ENCODE measurements at places on chromosomes 4 and X. TPM values are rescaled to one million over a fixed set of nuclear protein-coding genes. Genes with fewer than 3 reads are reported as not detected.

DNA sequence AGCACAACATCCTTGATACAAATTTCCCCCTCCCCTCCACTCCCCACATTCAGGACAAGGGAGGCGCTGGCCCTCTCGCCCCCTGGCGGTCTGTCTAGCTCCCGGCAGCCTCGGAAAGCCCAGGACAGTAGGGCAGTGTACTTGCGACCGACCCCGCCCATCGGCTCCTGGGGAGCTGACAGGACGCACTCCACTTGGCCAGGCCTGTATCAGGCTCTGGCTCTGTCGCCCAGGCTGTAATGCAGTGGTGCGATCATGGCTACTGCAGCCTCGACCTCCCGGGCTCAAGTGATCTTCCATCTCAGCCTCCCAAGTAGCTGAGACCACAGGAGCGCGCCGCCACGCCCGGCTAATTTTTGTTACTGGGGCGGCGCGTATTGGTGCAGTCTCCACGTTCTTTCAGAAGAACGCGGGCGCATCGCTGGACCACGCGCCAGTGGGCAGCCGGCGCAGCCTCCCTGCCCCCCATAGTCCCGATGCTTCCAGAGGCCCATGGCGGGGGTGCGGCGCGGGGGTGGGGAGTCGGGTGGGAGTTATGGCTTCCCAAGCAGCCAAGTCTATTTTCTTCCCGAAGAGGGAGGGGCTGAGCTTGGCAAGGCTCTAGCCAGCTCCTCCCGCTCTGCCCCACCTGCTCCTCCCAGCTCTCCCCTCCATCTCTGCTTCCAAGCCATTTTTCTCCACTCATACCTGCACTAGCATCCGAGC is 7.8 kb upstream of the AKAP14 start:
- H3K4me1 ChIP-seq, result no peaks in the 10 kb centered on the region
- no peaks in the 10 kb centered on the region for H3K36me3 ChIP-seq
- H3K27me3 ChIP-seq, result no peaks in the 10 kb centered on the region
- H3K27ac ChIP-seq, result no peak overlapping the region

DNA sequence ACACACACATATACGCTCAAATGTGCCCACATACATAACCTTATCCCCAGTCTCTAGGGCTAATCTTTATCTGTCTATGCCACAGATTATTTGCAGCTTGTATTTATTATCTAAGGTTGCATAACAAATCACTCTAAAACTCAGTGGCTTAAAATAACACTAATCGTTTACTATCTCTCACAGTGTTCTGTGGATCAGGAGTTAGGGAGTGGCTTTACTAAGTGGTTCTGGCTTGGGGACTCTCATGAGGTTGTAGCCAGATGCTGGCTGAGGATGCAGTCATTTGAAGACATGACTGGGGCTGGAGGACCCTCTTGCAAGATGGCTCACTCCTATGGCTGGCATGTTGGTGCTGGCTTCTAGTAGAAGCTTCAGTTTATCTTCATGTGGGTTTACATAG is 68.5 kb upstream of the LNX1 start:
- H3K27ac ChIP-seq, result no peak overlapping the region
- DNase-seq, result no peak

DNA sequence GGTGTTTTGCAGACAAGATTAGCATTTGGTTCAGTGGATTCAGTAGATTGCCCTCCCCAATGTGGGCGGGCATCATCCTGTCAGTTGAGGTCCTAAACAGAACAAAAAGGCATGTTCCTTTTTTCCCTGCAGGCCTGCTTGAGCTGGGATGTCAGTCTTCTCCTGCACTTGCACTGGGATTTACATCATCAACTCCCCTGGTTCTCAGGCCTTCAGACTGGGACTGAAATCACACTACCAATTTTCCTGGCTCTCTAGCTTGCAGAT is 278.9 kb upstream of the FTHL17 start:
- no peak for DNase-seq
- H3K4me1 ChIP-seq, result no peaks in the 10 kb centered on the region
- H3K27me3 ChIP-seq, result no peaks in the 10 kb centered on the region
- H3K4me3 ChIP-seq, result no peak overlapping the region
- H3K27ac ChIP-seq, result no peak overlapping the region

DNA sequence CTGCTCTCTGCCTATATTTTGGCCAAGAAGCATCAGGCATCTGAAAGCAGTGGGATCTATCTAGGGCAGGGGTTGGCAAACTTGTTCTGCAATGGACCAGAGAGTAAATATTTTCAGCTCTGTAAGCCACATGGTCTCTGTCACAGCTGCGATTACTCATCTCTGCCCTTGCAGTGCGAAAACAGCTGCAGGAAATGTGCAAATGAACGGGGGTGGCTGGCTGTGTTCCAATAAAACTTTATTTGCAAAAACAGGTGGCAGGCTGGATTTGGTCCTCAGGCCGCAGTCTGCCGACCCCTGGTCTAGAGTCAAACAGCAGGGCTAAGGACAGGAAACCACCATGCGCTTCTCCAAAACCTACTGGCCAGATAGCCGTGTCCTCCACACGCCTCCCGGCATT is 48.6 kb downstream of the ACOX3 start:
- peaks cover 21% of the 10 kb centered on the region for H3K4me1 ChIP-seq
- H3K4me3 ChIP-seq, result no peak overlapping the region
- peak overlapping the region; percentile 10 for H3K27ac ChIP-seq
- DNase-seq, result peak; percentile 87
- no peaks in the 10 kb centered on the region for H3K27me3 ChIP-seq
- peaks cover 6% of the 10 kb centered on the region for H3K36me3 ChIP-seq

DNA sequence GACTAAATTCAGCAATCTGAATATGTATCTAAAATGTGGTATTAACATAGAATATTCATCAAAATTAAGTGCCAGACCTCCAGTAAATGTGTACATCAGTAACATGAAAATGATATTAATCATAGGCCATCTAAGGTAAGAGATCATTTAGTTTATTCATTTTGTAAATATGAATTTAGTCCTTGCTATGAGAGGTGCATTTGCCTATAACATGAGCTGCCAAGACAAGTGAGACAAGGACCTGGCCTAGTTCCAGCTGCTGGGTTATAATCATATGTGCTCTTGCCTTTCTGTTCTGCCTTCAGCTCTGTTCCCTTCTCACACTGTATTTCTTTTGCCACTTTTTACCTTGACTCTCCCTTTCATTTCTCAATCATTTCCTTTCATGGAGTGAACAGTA is 160.0 kb downstream of the STIM2 start:
- DNase-seq, result no peak
- H3K36me3 ChIP-seq, result peaks cover 2% of the 10 kb centered on the region
- H3K4me3 ChIP-seq, result no peak overlapping the region
- H3K27me3 ChIP-seq, result no peaks in the 10 kb centered on the region

DNA sequence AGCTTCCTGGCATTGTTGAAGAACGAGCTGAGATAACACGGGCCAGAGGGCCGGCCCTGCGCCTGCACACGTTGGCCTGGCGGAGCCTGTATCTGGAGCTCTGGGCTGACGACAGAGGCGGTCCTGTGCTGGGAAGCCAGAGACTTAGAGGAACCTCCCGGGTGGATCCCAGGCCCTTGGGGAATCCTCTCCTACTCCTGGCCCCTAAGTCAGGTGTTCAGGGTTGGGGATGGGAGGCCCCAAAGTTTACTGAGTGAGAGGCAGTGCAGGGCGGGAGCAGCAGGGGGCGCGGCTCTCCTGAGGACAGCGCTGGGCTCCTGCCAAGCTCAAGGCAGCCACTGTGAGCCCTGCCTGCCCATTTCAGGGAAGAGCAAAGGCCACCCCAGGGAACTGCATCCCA is 2.5 kb upstream of the HTRA3 start:
- H3K27ac ChIP-seq, result no peak overlapping the region
- peaks cover 18% of the 10 kb centered on the region for H3K27me3 ChIP-seq
- H3K36me3 ChIP-seq, result no peaks in the 10 kb centered on the region
- no peak for DNase-seq
- no peak overlapping the region for H3K4me3 ChIP-seq

DNA sequence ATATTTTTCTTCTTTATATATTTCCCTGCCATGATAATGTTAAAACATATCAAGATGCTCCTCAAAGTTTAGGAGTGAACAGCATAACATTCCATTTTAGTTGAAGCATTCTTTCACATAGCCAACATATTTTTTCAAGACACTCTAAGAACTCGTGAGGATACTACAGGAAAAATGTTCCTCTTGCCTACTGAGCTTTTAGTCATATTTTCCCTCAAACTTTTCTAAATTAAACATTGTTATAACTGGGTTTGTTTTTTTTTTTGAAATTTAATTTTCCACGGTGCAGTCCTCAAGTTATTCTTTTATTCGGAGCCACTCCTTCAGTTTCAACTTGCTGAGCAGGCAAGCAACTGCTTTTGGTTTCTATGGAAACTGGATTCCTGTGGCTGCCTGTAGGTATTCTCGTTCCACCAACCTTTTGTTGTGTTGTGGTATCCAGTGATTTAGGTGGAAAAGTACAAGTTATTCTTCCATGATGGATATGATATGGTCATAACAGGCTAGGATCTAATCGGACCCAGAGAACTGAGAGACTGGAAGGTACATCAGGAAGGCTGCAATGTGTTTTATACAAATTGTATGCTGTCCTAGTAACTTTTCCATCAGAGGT is 248.0 kb downstream of the TRIML1 start:
- peak; percentile 12 for DNase-seq
- no peaks in the 10 kb centered on the region for H3K36me3 ChIP-seq
- H3K4me1 ChIP-seq, result no peaks in the 10 kb centered on the region
- H3K4me3 ChIP-seq, result no peak overlapping the region
- H3K27me3 ChIP-seq, result no peaks in the 10 kb centered on the region

GRCh38 chr4:174626342-174627008 is 104.2 kb upstream of the HPGD start:
- H3K36me3 ChIP-seq, result no peaks in the 10 kb centered on the region
- H3K4me3 ChIP-seq, result no peak overlapping the region
- DNase-seq, result no peak
- no peaks in the 10 kb centered on the region for H3K4me1 ChIP-seq
- no peaks in the 10 kb centered on the region for H3K27me3 ChIP-seq

DNA sequence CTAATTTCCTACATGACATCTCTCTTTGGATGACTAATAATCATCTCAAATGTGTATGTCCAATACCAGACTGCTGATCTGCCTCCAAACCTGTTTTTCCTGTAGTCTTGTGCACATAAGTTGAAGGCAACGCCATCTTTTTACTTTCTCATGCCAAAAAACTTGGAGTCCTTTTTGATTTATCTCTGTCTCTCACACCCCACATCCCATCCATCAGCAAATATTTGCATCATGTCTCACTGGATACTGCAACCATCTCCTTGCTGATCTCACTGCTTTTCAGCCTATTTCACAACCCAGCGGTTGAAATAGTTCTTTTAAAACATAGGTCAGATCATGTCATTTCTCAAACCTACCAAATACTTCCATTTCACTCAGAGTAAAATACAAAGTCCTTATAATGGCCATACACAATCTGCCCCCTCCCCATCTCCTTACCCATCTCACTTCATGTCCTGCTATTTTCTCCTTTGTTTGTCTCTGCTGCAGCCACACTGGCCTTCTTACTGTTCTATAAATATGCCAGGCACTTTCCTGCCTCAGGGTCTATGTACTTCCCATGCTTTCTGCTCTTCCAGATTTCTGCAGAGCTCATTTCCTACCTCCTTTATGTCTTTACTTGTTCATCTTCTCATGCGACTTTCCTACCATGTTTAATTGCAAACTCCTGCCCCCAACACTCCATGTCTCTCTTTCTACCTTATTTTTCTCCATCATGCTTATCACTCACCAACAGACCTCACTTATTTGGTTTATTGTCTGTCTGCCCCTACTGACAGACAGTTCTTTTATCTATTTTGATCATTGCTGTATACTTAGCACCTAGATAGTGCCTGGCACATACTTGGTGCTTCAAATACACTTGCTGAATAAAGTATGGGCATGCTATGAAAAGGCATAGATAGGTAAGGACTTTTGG is 98.8 kb downstream of the ANXA3 start:
- peaks cover 30% of the 10 kb centered on the region for H3K4me1 ChIP-seq
- H3K36me3 ChIP-seq, result no peaks in the 10 kb centered on the region
- peak; percentile 89 for DNase-seq
- no peak overlapping the region for H3K4me3 ChIP-seq
- no peaks in the 10 kb centered on the region for H3K27me3 ChIP-seq

DNA sequence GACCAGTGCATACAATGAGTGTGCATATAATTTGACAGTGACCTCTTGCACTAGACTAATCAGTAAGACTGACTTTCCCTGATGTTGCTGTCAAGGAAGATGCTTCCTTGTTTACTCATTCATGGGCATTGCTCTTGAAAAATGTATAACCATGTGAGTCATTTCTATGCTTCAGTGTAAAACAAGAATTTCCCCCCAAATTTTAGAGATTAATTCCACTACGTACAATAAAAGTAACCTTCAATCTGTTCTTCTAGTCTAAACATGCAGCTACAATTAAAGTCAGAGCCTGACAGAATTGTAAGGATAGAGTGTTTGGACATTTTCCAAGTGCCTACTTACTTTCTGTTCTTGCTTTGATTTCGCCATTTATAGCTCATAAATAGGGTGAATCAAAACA is 935.7 kb downstream of the RAPGEF2 start:
- peak; percentile 17 for DNase-seq
- H3K4me1 ChIP-seq, result no peaks in the 10 kb centered on the region
- H3K4me3 ChIP-seq, result no peak overlapping the region
- H3K36me3 ChIP-seq, result no peaks in the 10 kb centered on the region
- no peak overlapping the region for H3K27ac ChIP-seq
- H3K27me3 ChIP-seq, result no peaks in the 10 kb centered on the region

- H3K4me1 ChIP-seq, result no peaks in the 10 kb centered on the region
- no peak for DNase-seq
- no peaks in the 10 kb centered on the region for H3K36me3 ChIP-seq
These were observed 88.3 kb downstream of the GK start for GRCh38 chrX:30741545-30741944.

GRCh38 chrX:68936608-68937007 is 107.8 kb downstream of the EFNB1 start:
- no peaks in the 10 kb centered on the region for H3K36me3 ChIP-seq
- peaks cover 14% of the 10 kb centered on the region for H3K4me1 ChIP-seq
- H3K4me3 ChIP-seq, result no peak overlapping the region
- H3K27me3 ChIP-seq, result no peaks in the 10 kb centered on the region
- peak; percentile 94 for DNase-seq
- peak overlapping the region; percentile 20 for H3K27ac ChIP-seq

The TLL1 gene
- 0.33 TPM for total RNA-seq

The OPN1MW2 gene
- total RNA-seq, result not detected

The NCAPG gene
- total RNA-seq, result 10.1 TPM

The DGKK gene
- total RNA-seq, result not detected

The ZNF81 gene
- total RNA-seq, result 5.6 TPM

The ADAMTS3 gene
- total RNA-seq, result 2.1 TPM

The MAGEA2 gene
- total RNA-seq, result not detected

The RTL5 gene
- total RNA-seq, result 4.5 TPM

The VEGFD gene
- total RNA-seq, result 2.0 TPM

The NUP62CL gene
- total RNA-seq, result not detected

The VCX3B gene
- total RNA-seq, result not detected

The CORIN gene
- under 0.01 TPM for total RNA-seq
